ENCODE measurements at places on chromosomes 7 and 10.

DNA sequence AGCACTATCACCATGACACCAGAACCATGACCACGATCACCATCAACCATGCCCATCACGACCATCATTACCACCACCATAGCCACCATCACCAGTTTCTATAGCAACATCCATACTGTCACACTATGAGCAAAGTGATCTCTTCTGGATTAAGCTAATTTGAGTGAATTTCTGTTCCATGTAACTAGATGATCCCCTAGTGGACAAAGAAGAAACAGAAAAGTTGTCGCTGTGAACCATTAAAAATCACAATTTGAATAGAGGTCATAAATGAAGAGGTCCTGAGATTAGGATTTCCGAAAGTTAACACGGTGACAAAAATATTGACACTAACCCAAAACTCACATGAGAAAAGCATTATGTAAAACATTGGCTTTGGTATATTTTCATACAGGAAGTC, 77.6 kb downstream of the CLRN3 start:
- DNase-seq: no peak

GRCh38 chr7:106720641-106721040, 59.7 kb upstream of the CCDC71L start:
- DNase-seq: no peak

DNA sequence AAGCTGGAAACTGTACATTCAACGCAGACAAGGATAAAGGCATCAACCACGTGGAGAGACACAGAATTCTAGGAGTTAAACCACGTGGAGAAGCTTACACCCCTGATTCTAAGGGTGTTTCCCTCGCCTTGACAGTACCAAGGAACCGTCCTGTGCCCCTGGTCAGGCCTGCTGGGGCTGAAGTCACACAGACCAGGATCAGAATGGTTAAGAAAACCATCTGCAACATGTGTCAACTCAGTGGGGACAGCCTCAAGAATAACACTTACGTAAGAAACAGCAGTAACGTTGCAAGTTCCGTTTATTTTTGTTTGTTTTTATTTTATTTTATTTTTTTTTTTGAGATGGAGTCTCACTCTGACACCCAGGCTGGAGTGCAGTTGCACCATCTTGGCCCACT, 55.6 kb downstream of the CHST15 start:
- DNase-seq: no peak

DNA sequence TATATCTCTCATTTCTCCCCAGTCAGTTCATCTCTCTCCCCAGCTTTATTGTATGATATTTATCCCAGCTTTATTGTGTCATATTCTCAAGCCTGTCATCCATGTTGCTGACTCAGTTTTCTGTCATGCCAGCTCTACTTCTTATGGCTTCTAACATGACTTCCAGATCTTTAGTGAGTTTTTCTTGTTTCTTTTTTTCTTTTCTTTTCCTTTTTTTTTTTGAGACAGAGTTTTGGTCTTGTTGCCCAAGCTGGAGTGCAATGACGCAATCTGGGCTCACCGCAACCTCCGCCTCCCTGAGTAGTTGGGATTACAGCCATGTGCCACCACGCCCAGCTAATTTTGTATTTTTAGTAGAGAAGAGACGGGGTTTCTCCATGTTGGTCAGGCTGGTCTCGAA, 28.7 kb upstream of the CALU start:
- no peak for DNase-seq

DNA sequence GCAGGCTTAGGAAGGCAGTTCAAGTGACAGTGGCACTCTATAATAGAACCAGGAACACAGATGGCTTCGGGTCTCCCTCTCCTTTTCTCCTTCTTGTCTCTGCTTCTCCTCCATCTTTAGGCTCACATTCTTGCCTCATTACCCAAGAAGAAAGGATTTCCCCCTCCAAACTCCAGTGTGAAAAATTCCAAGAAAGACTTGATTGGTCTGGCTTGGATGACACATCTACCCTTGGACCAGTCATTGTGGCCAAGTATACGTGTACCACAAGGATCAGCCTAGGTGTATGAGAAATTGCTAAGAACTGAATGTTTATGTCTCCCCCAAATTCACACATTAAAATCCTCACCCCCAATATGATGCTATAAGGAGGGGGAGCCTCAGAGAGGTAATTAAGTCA, 53.9 kb downstream of the PRTFDC1 start:
- no peak for DNase-seq

- DNase-seq: no peak
Observed at GRCh38 chr7:112596260-112596659, 115.5 kb downstream of the LSMEM1 start.

DNA sequence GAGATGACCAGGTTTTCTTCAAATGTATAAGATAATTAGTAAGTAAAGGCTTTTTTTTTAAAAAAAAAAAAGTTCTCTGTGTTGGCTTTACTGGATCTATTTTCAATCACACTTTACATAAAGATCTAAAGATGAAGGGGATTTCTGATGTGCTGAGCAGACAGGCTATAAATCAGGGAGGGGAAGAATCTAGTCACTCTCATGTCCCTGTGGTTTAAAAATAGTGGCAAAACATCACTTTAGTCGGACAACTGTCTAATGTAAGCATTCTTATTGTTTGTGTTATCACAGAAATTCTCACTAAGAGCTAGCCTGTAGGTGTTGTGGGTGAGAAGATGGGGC, 132.7 kb downstream of the ICA1 start:
- no peak for DNase-seq

DNA sequence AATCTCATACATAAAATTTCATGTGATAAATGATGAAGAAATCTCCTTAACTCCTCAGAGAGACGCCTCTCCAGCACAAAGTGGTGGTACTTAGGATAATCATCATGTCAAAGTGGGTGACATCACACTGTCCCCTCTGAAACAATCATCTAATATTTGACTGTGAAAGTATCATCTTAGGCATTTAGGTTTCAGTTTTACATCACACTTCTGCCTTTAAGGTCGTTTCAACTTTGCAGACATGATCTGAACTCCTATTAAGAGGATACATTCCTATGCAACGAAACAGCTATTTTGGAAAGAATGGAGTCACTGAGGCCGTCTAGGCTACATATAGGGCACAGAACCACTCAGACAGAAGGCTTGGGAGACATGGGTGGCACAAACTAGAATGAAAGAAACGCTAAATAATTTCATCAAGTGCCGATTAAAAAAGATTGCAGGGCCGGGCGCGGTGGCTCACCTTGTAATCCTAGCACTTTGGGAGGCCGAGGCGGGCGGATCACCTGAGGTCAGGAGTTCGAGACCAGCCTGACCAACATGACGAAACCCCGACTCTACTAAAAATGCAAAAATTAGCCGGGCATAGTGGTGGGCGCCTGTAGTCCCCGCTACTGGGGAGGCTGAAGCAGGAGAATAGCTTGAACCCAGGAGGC, 2.0 kb downstream of the VOPP1 start:
- no peak for DNase-seq
